ENCODE measurements at places on chromosomes 4 and X.

DNA sequence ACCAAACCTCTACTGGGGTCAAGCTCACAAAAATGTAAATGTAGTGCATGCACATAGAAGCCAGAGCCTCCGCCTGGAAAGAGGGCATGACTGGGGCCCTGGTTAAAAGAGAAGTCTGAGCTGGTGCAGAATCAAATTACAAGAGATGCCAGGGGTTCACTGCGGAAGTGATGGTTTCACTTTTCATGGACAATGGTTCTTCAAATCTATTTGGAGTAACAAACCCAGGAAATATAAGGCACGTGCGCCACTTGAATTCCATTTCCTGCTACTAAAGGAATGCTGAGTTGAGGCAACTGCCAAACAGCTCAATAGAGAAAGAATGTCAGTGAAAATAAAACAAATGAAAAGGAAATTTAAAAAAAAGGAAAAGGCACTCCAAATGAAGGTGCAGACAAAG lies 79.8 kb downstream of the FUNDC1 start:
- peak; percentile 14 for DNase-seq

DNA sequence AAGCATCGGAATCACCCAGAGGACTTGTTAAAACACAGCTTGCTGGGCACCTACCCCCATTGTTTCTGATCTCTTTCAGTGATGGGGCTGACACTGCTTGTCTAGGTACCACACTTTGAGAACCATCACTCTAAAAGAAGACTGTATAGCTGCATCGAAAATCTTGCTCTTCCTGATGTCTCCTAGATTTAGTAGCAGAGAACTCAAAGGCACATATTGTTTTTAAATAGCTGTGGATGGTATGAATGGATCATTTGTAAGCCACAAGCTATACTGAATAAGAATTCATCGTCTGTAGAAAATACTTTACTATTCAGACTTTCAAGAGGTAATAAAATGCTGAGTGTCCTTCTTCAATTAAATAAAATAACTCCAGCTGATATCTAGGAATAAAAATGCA lies 405.4 kb downstream of the ANKRD50 start:
- no peak for DNase-seq

DNA sequence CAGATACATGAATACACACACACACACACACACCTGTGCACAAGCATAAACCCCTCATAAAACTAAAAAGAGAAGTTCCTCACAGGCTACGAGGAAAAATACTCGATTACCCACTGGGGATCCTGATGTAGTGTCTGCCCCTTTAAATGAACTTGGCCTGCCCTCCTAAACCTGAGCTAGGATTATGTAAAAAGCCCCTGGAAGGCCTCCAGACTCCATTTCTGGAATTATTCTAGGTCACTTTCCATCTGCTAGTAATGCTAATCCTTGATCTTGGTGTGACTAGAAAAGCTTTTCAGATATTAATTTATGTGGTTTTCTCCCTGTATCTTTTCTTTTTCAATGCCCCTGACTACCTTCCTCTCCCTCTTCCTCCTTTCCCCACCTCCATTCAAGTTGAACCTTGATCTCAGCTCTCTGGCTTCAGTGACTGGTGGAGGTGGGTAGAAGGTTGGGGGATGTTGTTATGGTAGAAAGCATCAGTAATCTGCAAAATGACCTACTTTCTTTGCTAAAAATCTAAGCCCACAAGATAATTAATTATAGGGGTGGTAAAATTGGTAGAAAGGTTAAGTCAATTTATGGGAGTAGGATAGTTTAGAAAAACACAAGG lies 25.5 kb upstream of the ZNF330 start:
- DNase-seq: no peak

DNA sequence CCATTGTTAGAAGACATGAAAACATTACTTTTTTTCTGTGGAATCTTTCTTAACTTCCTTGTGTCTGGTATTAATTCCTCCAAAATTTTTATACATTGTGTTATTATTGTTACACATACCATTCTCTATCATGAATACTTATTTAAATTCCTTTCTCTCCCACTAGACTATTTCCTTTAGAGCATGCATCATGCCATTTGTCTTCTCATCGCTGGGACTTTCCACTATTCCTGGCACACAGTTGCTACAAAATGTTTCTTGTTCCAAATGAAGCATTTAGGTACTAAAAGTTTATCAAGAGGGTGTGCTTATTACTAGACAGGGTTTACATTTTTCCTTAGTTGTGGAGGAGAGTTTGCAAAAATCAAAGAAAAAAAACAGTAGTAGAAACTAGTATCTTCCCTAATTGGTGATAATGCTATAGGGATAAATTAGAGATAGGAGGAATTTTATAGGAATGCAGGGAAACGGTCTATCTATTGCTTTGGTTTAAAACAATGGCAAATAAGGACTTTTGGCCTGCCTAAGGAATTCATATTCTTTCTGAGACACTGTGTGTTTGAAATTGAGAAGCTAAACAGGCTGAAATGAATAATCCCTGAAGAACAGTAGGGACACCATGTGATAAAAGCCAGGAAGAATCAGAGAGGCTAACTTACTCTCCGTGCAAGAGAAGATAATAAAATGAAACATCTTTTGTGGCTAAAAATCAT lies 187.5 kb upstream of the TBC1D9 start:
- no peak for DNase-seq

DNA sequence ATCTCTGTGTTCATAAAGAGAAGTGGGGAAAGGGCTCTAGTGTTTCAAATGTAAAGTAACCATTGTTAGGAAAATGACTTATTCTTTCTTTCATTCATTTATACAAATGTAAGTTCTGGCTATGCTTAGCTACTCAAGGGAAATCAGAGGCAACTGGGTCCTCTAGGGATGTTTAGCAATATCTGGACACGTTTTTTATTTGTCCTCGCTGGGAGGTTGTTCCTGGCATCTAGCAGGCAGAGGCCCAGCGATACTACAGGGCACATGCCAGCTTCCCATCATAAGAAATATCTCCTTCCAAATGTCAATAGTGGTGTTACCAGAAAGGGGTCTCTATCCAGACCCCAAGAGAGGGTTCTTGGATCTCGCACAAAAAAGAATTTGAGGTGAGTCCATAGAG lies 150.0 kb downstream of the VCX3A start:
- DNase-seq: no peak

GRCh38 chr4:67580577-67580976 lies 22.1 kb downstream of the STAP1 start:
- no peak for DNase-seq

- no peak for DNase-seq
Measured at GRCh38 chr4:172018358-172018757, 205.2 kb downstream of the GALNTL6 start.

DNA sequence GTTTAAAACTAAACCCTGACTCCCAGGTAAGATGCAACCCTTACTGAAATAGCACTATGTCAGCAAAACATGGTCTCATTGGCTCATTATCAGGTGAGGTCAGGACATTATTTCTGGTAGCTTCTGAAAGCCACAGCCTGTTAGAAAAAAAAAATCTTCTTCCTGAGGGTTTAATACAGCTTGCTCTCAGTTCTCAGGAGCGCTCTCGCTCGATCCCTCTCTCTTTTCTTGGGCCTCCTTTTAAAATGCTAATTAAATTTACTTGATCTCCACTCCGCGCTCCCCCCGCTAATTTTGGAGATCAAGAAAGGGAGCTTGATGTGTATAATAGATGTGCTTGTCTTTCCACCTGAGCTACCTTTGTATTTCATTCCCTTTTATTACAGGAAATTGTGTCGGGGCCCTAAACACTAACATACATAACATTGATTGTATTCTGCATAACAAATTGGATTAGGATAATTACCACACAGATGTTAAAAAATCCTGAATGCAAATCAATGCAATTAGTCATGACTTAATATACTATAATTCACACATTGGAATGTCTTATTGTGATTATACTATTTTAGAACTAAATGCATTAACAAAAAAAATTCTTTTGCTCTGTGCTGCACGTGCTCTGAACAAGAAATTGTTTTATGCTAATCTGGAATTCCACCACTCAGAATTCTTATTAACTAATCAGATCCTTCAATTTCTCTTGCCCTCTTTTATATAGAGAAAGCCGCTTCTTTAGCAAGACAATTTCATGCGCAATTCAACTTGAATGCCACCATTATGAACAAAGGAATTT lies 101.6 kb upstream of the TEX13D start:
- DNase-seq: no peak

- DNase-seq: no peak
Measured at GRCh38 chr4:75555294-75556164, at the start of gene ODAPH. Gene ODAPH, plus strand, starts transcription at chr4:75556066. Its CDS starts 17 bp downstream, at chr4:75556083.

DNA sequence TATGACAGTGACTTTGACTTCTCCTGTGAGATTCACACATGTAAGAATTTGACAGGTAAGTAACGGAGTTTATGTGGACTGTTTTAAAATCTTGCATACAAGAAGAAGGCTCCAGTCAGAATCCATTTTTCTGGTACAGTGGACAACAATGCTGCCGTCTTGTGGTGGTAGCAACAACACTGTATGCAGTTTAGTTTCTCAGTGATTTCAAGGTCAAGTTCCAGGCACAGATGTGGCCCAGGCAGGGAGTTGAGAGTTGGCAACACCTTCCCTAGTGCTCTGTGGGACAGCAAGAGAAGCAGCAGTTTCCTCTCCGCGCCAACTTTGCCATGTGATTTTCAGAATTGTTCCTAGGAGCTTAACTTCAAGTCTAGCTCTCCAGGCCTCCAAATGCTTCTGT lies 56.0 kb upstream of the STPG2 start:
- no peak for DNase-seq

DNA sequence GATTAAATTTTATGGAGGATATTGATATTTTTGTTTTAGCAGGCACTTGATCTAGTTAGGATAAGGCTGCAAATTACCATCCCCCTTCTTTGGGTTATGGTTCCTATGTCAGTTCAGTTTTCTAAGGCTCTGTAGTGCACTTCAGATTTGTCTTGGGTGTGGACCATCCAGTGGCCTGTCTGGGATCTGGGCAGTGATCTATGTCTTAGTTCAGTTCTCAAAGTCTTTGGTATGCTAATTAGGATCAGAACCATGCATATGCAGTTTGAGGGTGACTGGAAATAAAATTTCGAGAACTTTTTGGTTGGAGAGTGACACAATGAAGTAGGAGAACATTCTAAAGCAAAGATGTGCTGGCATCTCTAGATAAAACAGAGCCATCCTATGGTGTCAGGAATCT lies 388.2 kb downstream of the MID1IP1 start:
- DNase-seq: no peak

DNA sequence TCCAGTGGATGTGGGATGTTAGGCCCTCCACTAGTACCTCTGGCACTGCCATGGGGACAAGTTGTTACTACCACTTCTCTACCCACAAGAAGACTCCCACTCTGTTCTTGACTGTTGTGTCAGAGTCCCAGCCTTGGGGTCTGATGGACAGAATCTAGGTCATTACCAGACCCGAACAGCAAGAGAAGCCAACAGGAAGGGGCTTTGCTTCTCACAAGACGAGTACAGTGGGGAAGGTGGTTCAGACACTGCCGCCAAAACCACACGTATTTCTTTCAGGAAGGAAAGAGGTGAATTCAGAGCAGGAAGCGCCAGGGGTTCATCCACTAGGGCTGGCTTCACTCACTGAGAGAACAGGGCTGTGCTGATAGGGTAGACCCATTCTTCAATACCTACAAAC lies 161.3 kb upstream of the KIT start:
- DNase-seq: no peak

DNA sequence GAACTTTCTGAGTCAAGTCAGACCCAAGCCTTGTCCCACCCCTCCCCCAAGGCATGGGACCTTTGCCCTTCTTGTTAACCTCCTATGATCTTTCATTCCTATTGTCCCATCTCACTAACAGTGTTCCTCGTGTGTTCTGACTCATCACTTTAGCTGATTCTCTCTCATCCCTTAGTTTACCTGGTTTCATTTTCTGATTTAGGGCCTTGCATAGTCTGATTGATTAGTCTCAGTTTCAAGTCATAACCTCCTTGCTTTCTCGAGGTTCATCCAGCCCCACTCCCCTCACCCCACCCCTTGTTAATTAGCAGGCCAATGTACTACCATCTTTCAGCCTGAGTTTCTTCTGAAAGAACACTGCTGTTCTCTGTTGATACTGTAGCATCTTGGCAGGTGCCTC lies 517.4 kb downstream of the RPA4 start:
- DNase-seq: no peak

GRCh38 chr4:156941940-156942548 lies 29.6 kb downstream of the PDGFC start:
- DNase-seq: peak; percentile 63

DNA sequence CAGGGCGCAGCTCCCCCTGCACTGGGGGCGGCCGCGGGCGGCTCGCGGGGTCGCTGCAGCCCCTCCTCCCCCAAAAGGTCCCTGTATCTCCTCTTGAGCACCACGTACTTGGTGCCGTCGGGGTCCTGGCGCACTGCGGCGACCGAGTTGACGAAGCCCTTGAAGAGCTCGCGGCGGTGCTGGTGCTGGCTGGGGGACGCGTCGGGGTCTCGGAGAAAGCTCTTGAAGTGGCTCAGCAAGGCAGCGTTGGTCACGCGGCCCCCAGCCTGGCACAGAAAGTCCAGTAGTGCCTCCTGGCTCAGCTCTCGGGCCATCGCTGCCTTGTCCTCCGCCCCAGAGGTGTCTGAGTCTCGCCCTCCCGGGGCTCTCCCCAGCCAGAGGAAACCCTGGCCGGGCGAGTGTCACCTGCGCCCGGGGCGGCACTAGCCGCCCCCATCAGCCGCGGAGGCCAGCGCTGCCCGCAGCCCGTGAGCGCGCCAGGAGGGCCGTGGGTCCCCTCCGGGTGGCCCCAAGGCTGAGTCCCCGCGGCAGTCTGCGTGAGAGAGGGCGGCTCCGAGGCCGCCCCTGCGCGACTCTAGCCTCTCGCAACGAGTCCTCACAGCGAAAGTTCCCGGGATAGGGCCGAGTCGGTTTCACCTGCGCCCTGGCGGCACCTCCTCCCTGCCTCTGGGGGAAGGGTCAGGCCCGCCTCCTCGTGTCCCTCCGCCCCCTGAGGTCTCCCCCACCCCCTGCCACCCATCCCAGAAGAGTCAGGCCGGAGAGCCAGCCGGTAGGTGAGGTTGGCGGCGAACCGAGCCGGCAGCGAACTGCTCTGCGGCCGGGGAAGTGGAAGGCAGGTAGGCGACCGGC lies at the start of gene SOWAHB:
Gene SOWAHB (minus strand): TSS at position 609 of the 849 bp plus-strand sequence. CDS start 295 bp downstream, at position 314.
- DNase-seq: peak; percentile 52

GRCh38 chrX:2635342-2635741 lies 55.8 kb upstream of the CD99 start:
- no peak for DNase-seq

GRCh38 chrX:147917700-147918695 lies 6.3 kb downstream of the FMR1 start:
- no peak for DNase-seq

GRCh38 chrX:73847100-73847499 lies 284.1 kb downstream of the CHIC1 start:
- DNase-seq: no peak

DNA sequence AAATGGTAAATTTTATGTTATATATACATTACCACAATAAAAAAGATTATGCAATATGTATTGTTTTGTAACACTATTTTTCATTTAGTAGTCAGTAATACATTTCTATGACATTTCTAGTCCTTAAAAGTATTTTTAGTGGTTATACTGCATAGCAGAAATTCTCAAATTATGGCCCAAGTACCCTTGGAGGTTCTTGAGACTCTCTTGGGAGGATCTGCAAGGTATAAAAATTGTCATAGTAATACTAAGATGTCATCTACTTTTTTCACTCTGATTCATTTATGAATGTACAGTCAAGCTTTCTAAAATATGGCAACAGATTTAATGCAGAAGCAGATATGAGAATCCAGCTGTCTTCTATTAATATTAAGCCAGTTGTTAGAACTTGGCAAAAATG lies 138.6 kb upstream of the NAP1L5 start:
- DNase-seq: no peak

GRCh38 chr4:147381749-147382148 lies 99.1 kb upstream of the EDNRA start:
- no peak for DNase-seq

- peak; percentile 54 for DNase-seq
Measured at GRCh38 chrX:152637649-152638442, at the start of gene GABRQ. Gene GABRQ, plus strand, starts transcription at chrX:152637895. Its CDS starts 308 bp downstream, at chrX:152638203.

GRCh38 chr4:17721496-17722355 lies 59.7 kb downstream of the FAM184B start:
- no peak for DNase-seq
